ENCODE measurements at places on chromosomes 6 and 20.
A peak's percentile ranks its signal among the peaks of the same experiment; 100 is the strongest.

GRCh38 chr6:15171026-15171425 lies 74.8 kb upstream of the JARID2 start:
- DNase-seq: no peak

DNA sequence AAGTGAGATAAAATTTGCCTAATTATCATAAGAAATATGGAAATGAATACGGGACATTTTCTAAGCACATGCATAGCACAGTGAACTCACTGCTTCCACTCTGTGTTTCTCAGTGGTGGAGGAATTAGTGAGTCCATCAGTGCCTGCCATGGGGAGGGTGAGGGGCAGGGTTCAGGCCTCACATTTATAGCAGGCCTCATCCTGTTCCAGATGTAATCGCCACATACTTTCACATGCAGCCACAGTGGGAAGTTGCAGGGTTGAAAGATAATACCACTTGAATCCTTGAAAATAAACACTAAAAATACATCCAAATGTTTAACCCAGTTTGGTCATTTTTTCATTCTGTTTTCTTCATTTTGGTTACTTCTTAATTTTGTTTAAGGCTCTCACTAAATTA lies 29.9 kb upstream of the ANKEF1 start:
- no peak for DNase-seq

GRCh38 chr20:1394686-1395085 lies 1.8 kb upstream of the FKBP1A start:
- DNase-seq: no peak

GRCh38 chr6:68975064-68975463 lies 340.0 kb downstream of the ADGRB3 start:
- no peak for DNase-seq

DNA sequence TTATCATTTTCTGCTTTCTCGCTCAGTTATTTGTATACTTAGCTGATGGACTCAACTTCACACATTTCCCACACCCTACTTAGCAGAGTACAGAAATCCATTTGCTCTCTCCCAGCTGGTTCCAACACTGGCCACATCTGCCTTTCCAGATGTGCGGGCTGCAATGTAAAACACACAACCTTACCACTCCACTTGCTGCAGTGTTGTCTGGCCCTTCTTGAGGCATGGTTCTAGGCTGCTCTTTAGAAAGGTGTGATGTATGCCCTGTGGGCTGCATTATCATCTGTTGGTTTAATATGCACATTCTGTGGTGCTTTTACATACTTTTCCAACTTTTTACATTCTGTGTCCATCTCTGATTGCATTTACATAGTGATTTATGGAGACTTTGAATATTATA lies 56.5 kb downstream of the TRAF3IP2 start:
- DNase-seq: no peak

DNA sequence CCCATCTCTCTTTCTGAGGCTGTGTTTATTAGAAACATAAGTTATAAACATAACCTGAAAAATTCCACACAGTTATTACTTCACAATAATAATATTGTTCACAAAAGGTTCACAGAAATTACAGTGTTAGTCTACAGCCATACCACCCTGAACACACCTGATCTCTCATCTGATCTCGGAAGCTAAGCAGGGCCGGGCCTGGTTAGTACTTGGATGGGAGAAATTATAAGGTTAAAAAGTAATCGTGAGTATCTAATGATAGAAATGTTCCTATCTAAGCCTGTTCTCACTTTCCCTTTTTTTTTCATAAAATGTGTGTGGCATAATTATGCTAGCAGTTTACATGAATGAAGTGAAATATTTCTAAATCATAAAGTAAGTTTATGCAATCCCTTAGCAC lies 647.8 kb downstream of the TBC1D32 start:
- DNase-seq: no peak

DNA sequence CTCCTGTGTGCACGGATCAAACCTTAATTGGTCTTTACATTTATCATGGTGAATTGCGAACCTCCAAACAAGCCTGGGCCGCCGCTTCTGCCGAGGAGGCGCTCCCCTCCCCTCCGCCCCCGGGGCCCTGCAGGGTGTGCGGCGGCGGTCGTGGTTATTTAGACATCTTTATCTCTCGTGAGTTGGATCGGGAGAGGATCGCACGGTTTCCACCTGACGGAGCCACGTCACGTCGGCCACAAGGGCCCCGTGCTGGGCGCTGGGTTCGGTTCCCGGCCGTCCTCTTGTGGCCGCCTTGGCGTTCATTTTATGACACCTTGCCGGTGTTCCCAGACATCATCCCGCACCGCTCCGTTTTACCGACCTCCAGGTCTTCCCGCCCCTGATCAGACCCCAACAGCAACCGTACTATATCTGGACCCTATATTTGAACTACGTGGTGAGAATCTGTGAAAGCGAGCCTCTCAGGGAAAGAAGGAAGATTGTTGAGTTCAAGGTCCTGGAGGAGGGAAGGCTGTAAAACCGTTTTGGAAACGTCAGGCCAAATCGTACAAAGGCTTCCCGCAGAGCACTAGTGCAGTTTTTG lies 1.3 kb upstream of the CNR1 start:
- DNase-seq: no peak

- peak; percentile 61 for DNase-seq
Observed at GRCh38 chr6:155200012-155200411, 63.8 kb upstream of the CLDN20 start.

DNA sequence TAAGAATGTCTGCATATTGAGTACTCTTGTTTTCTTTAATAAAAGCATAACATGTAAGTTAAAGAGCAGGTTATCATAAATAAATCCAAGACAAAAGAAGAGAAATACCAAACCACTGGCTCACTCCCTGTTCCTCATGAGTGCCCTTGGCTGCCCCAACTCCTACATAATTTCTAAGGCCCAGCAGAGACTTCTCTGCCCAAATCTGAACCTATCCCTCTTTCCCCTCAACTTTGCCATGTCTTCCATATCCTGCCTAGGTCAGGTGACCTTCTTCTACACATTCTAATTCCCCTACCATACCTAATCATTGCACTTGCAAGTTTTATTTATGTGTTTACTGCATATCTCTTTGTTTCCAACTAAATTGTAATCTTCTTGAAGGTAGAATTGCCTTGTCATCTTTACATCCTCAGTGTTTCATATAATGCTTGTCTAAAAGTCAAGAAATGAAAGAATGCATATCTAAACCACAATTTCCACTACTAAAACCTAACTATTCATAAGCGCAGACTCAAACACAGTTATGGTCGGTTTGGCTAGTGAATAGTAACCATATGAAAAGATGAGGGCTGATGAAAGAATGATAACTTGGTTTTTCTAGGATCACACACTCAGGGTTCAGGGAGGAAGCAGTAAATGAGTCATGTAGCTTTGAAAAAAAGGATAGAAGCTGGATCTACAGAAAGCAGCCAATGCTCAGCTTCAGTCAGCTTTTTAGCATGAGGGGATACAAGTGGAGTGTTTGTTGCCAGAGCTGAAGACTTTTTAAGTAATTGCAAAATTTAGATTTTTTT lies 53.3 kb upstream of the EYA4 start:
- DNase-seq: no peak

GRCh38 chr20:53975761-53976160 lies 94.6 kb downstream of the BCAS1 start:
- no peak for DNase-seq

All from lung microvascular endothelial cell (primary cell).